ENCODE measurements at places on chromosomes 6 and 20.
A peak's percentile ranks its signal among the peaks of the same experiment; 100 is the strongest.

- DNase-seq: no peak
Measured at GRCh38 chr6:35634316-35634715, 54.4 kb downstream of the FKBP5 start.

DNA sequence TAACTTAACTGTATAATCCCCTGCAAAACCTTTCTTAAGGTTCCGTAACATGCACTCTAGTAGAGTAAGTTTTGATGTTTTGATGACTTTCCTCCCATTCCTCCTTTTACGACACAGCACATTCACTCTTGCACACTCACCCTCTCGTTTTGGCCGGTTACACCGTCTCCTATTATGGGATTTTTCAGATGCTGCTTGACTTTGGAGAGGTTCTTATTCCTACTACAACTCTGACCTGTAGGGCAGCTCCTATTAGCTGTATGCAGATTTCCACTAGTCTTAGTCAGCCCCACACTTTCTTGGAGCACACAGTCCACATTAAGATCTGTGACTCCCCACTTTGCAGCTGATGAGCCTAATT, 223.7 kb upstream of the SYNCRIP start:
- DNase-seq: no peak

GRCh38 chr20:58399926-58400325, 10.9 kb downstream of the VAPB start:
- DNase-seq: no peak

DNA sequence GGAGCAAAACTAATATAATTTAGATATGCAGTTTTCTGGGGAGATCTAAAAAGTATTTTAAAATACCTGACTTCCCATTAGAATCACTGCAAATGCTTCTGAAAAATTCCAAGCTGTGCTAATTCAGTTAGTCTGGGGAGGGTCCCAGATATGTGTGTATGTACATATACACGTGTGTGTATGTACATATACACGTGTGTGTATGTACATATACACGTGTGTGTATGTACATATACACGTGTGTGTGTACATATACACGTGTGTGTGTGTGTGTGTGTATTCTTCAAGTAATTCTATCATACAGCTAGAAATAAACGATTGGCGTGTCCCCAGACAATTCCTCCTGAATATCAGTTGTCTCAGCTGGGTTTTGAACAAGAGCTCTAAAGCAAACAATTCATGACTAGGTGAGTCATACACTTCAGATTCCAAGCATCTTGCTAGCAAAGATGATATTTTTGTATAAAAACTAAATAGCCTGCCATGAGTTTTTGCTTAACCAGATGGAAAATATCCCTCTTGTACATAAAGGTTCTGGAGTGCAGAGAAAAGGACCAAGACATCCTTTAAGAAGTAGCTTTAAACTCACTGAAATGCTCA, 58.2 kb downstream of the SPACA1 start:
- no peak for DNase-seq

- no peak for DNase-seq
Measured at GRCh38 chr20:9286501-9287461, 217.9 kb downstream of the PLCB4 start.

DNA sequence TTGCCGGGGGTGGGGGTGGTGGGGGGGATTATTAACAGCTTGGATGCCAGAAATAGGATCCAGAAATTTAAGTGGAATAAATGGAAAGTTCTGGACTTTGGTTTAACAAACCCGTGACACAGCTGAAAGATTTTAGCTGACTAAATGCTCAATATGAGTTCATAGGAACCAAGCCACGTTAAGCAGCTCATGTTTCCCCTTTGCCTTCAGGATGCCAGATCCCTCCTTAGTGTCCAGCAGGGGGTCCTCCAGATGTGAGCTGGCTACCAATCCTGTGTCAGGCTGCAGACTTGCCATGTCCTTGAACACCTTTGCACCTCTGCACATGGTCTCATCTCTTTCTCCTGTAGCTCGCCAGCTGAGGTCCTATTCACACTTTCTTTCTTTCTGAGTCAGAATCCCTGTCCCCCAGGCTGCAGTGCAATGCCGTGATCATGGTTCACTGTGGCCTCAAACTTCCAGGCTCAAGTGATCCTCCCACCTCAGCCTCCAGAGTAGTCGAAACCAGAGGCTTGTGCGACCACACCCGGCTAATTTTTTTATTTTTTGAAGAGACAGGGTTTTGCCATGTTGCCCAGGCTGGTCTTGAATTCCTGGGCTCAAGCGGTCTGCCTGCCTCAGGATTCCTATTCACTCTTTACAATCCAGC, 133.3 kb upstream of the ARMC2 start:
- DNase-seq: no peak

DNA sequence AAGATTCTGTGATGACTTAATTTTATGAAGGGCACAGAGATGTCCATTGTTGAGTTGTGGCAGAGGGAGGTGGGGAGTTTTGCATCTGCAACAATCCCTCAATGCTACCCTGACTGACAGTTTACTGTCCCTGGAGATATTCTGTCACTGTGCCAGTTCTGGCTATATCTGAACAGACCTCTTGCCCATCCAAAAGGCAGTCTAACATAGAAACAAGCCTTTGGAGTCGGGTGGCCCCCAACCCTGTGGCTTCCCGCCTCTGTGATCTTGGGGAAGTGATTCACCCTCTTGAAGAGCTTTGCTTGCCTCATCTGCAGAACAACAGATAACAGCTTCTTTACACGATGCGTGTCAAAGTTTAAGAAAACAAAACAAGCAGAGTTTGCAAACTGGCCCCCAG, 3.8 kb upstream of the E2F1 start:
- DNase-seq: no peak

- DNase-seq: no peak
Measured at GRCh38 chr6:86017236-86017635, 374.6 kb upstream of the SYNCRIP start.

DNA sequence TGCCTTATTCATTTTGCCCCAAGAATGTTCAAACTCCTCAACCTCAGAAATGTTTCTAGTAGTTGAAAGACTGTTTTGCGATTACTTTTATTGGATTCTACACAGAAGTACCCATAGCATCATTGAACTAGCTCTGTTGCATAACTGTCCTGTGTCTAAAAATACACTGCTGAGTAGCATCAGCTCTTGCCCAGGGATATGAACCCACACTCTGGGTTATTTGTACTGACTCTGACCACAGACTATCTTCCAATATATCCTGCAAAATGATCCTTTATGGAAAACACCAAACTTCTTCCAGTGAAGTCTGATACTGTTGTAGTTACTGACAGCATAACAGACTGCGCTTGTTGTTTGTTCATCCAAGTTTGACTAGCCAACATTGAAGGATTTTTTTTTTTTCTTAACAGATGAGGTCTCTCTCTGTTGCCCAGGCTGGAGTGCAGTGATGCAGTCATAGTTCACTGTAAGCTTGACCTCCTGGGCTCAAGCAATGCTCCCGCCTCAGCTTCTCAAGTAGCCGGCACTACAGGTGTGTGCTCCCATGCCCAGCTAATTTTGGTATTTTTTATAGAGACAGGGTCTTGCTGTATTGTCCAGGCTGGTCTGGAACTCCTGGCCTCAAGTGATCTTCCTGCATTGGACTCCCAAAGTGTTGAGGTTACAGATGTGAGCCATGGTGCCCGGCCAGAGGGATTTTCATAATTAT, 49.9 kb downstream of the TULP4 start:
- DNase-seq: peak; percentile 40

DNA sequence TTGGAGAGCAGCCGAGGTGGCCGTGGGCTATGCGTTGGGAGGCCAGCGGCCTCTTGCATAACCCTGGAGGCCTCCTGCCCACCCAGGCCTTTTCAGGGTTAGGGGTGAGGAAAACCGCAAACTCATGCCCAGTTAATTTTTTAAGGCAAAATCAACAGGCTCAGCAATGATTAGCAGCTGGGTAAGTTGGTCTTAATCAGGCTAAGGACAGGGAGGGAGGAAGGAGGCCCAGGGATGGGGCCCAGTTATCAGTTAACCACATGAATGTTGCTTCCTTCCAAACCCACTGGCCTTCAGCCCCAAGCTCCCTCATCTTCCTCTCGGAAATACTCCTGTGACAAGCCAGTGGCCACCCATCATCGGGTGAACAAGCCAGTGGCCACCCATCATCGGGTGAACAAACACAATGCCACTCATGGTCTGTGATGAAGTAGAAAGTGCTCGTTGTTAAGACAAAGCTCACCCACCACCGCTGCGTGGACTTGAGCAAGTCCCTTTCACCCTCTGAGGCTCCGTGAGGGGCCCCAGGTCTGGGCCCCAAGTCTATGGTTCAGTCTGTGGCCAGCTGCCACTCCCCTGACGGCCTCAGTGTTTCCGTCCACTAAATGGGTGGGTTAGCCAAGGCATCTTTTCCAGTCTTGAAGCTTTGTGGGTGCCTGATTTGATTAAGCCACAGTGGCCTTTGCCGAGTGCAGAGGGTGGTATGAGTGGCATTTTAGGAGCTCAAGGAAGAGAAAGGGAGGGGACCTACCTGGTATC, 39.4 kb downstream of the HNF4A start:
- no peak for DNase-seq

GRCh38 chr6:22424196-22424595, 127.4 kb upstream of the PRL start:
- no peak for DNase-seq

All from skeletal muscle cell (primary cell).